ENCODE measurements at places on chromosomes 6 and 20.

- no peak for DNase-seq
These were observed 25.2 kb downstream of the ZNF341 start for GRCh38 chr20:33757046-33757445.

DNA sequence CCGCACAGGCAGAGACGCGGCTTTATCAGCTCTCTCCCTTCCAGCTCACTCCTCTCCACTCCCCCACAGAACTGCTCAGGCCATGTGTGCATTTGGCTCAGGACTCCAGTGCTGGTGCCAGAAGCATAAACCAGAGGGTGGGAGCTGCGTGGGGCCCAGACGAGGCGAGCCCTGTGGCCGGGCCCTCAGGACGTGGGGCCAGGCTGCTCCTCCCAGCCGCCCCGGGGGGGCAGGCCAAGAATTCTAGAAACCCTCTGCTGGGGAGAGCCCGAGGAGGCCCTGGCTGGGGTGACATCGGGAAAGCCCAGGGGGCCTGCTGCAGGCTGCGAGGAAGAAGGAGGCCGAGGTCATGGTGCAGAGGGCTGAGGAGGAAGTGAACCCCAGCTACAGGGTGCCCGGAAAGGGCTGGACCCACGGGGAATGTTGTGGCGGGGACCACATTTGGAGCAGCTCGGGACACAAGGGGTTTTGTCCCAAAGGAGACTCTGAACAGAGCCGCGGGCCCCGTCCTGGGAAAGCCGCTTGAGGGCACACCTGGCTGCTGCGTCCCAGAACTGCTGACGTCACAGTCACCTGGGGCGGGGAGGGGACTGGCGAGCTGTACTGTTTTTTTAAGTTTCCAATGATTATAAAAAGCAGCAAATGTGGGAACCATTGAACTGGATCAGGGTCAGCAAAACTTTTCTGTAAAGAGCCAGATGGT lies 107.1 kb downstream of the BANF2 start:
- DNase-seq = no peak

DNA sequence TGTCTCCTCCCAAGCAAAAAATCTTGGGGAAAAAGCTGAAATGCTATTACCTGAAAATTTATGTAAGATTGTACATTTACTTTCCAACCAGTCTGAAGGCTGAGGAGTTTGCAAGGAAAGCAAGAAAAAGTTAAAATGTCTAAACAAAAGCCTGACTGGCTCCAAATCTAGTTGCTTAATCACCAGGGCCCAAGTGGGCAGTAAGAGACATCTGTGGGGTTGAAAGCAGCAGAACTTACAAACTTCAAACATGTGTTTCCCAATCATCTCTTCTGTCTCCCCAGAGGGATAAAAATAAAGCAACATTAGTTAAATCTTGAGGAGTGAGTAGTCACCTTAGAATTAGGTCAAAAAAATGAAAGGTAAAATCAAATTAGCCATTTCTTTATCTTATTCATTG lies 98.6 kb downstream of the OGFRL1 start:
- no peak for DNase-seq

DNA sequence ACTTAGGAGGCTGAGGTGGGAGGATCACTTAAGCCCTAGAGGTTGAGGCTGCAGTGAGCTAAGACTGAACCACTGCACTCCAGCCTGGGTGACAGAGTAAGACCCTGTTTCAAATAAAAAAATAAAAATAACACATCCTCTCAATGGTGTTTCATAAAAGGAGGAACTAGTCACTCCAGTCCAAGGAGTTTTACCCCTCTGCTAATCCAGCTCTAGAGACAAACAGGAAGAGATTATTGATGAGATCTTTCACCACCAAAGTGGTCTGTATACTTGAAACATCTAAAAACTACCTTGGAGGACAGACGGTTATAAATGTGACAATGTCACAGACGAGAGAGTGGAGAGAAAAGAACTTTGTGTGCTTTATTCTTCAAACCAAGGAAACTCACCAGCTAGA lies 58.2 kb downstream of the PIGU start:
- DNase-seq = no peak

- no peak for DNase-seq
These were observed 4.2 kb upstream of the MAVS start for GRCh38 chr20:3842348-3842930.
